ENCODE measurements at places on chromosomes 7 and 10.

- no peak for DNase-seq
Measured at GRCh38 chr10:88116481-88116880, 253.1 kb downstream of the PTEN start.

DNA sequence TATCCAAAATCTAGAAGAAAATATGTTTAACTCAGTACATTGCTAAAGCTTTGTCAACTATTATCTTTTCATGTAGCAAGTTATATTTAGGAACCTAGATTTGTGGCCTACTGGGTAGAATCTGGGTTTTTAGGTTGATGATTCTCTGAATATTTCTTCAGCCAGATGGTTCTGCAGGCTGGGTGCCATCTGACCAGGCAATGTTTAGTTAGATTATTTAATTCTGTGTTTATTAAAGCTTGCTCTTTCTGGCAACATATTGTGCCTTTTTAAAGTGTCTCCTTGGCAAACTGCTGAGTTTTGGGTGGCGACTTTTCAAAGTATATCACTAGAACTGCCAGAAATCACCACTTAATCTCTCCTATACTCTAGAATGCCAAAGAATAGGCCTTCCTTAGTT, 114.1 kb downstream of the LHFPL3 start:
- DNase-seq = no peak

- no peak for DNase-seq
Measured at GRCh38 chr7:77629797-77630196, 66.5 kb upstream of the RSBN1L start.

DNA sequence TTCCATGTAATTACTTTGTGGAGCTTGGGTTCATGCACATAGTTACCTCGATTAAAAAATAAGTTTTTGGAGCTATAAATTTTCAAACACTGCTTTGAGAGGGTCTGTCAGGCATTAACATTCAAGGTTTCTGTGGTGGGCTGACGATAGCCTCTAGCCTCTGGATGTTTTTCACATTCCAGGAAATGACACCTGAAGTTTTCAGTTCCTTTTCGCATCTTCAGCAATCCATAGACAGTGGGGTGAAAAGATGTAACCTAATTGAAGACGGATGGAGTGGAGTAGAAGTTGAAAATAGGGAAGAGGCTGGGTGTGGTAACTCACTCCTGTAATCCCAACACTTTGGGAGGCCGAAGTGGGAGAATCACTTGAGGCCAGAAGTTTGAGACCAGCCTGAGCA, 197.7 kb downstream of the AUTS2 start:
- DNase-seq = no peak

- DNase-seq = no peak
Measured at GRCh38 chr10:34780818-34781380, 34.2 kb downstream of the PARD3 start.

DNA sequence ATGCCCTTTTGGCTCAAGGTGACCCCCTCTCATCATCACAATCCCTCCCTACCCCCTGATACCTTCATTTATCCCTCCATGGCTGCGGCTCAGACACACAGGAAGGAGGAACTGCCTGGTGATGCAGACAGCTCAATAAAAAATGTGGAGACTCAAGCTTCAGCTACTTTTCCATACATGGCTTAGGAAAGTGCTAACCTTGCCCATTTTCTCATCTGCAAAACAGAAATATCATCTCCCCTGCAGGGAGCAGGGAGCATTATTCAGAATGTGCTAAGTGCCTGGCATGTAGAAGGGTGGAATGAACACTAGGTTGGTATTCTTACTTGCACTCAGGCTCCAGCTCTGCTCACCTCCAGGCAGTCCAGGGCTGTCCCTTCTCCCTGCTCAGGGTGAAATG, 23.8 kb downstream of the CXCL12 start:
- DNase-seq = no peak

- no peak for DNase-seq
Measured at GRCh38 chr10:42111661-42112330, 526.6 kb downstream of the ZNF33B start.

GRCh38 chr10:48459270-48460150, 145.4 kb downstream of the ARHGAP22 start:
- DNase-seq = peak; percentile 66

All from NCI-H146 (cell line).